Activated CD4-positive, alpha-beta T cell treated with anti-CD3 and anti-CD28 coated beads, Interleukin-2, amount 50 U/mL, for 24 hours (primary cell): ENCODE measurements at places on chromosomes 7 and 10.

- no peak for DNase-seq
These were observed 33.3 kb upstream of the OTUD1 start for GRCh38 chr10:23405540-23405939.

- DNase-seq = no peak
These were observed 36.6 kb downstream of the PALD1 start for GRCh38 chr10:70515035-70515667.

- DNase-seq = no peak
These were observed 116.1 kb upstream of the ZMIZ1 start for GRCh38 chr10:78952686-78953085.

GRCh38 chr7:14807507-14807906, 95.0 kb downstream of the DGKB start:
- no peak for DNase-seq

GRCh38 chr10:35505241-35505873, 99.8 kb upstream of the GJD4 start:
- DNase-seq = no peak

DNA sequence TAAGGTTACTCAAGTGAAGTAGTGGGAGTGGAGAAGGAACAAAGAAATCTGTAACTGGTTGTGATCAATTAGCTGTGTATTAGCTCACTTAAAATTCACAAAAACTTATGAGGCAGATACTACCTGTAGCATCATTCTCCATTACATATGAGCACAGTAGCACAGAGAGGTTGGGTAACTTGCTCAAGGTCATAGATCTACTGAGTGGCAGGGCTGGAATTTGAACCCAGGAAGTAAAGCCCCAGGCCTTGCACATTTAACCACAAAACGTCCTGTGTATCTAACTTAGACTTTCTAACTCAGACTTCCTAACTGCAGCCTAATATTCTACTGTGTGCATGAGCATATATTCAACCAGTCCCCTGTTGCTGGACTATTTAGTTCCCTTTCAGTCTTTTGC, 5.6 kb upstream of the SLF2 start:
- DNase-seq = no peak

GRCh38 chr10:103736044-103736443, 119.3 kb downstream of the SH3PXD2A start:
- DNase-seq = no peak

DNA sequence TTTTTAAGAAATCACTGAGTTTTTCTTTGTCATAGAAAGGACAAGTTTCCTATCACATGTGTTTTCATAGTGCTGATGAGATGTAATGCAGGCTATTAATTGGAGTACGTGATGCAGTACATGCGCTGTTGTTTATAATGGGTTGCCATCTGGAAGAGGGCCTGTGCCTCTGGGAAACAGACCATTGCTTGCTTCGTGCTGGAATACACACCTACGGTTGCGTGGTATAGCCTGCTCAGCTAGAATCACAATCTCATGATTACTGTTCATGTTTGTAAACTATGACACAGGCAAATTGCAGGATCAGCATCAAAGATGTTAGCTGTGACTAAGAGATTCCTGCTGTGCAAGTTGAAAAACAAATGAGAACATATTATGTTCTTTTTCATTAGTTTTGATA, 107.2 kb upstream of the STEAP1B start:
- no peak for DNase-seq

- DNase-seq = no peak
These were observed 155.5 kb downstream of the UBE2H start for GRCh38 chr7:129797214-129797789.

- DNase-seq = no peak
These were observed 230.9 kb downstream of the BICC1 start for GRCh38 chr10:58743466-58744115.

DNA sequence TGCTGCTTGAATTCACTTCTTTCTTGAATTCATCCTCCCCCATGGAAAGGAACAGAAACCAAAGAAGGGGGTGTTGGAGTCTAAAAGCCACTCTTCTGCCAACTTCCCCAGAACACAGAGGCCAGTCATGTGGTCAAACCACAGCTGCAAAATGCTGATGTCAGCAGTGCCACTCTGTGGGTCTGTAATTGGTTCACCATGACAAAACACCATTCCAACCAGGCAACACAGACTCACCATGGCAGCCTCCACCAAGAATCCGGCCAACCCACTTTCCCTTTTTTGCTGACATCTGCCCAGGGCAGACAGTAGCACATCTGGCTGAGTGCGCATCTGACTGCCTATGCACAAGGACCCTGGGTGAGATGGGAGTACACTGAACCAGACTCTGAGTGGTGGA, 16.8 kb downstream of the OSBPL3 start:
- DNase-seq = no peak

- DNase-seq = no peak
These were observed 7.1 kb downstream of the CAMK2B start for GRCh38 chr7:44318332-44318731.

DNA sequence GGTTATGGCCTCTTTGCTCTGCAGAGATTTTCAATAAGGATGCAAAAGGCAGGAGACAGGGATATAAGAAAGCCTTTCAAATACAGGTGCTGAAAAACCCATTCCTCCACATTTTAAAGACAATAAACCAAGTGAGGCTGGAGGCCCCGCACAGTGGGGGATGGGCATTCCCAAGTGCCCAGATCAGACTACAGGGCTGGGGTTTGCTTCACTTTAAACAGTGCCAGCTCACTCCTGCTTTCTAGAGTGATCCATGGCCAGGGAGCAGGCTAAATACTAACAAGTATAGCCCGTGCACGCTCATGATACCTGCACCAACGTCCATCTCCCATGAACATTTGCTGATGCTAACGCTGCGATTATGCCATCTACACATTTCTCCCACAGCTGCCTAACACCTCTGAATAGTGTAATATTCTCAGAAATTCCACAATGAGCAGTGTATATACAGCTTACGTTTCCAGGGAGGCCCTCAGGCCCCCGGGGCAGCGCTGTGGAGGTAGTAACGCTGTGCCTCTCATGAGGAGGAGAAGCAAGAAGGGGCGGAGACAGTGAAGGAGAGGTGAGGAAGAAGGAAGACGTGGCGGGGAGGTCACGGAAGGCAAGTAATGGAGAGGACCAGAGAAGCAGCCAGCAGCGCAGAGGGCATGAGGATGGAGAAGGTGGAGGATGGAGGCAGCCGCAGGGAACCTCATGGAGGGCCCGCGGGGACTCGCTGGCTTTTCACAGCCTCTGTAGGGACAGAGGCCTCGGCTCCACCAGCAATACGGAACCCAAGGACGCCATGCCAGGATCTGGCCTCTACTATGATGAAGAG, 141.7 kb downstream of the USP6NL start:
- no peak for DNase-seq

- no peak for DNase-seq
These were observed 218.6 kb upstream of the TAC1 start for GRCh38 chr7:97513326-97513725.

GRCh38 chr7:84490661-84491060, 296.1 kb upstream of the SEMA3A start:
- DNase-seq = no peak

DNA sequence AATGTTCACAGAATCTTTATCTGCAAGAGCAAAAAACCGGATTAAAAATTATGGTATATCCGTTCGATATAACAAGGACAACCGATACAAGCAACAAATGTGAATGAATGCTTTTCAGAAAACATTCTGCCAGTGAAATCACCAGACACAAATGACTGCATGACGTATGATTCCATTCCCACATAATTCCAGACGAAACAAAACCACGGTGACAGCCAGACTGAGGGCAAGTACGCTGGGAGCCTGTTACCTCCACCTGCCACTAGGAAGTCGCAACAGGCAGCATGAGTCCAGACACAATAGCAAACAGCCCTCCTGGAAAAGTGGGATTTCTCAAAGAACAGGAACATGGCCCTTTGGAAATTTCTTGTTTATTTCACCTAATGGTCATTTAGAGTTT, 41.7 kb downstream of the MAD1L1 start:
- DNase-seq = no peak

DNA sequence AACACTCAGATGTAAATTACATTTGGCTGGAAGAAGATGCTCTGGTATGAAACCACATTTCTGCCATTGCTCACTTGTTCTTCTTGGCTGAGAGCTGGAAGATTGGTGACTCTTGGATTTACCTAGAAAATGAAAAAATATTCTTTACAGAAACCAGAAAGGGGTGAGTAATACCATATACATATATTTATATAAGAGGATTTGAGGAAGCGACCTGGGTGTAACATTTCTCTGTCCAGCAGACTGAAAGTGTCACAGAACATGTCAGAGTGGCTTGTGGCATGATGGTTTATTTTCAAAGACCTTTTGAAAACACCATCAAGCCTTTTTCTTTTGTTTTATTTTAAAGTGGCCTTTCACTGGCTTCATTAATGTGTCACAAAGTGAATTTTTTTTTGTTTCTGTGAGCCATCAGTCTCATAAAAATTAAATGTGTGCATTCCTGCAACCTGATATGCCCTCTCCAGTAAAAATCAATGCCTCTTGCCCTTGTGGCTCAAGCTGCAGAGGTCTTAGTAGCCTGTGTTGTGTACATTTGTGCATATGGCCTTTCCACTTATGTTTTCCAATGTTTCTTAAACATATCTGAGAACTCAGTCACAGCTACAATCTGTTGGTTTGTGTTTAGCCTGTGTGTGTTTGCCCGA, 23.5 kb downstream of the CREB5 start:
- DNase-seq = no peak

- DNase-seq = no peak
These were observed 37.4 kb downstream of the CCDC6 start for GRCh38 chr10:59868696-59869593.

- peak; percentile 52 for DNase-seq
These were observed 45.8 kb upstream of the WIPI2 start for GRCh38 chr7:5143935-5144903.

DNA sequence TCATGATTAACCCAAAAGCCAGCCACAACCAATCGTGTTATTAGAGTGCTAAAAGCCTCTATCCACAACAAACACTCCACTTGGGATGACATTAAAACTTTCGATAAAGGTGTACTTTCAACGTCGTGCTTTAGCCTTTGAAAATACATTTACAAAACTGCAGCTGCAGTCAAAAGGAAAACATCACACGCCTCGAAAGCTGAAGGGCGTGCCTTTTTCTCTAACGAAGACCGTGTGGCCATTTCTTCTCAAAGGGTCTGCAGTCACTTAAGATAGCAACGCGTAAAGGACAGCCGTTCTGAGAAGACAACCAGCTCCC, 1.1 kb downstream of the ARHGAP12 start:
- no peak for DNase-seq

DNA sequence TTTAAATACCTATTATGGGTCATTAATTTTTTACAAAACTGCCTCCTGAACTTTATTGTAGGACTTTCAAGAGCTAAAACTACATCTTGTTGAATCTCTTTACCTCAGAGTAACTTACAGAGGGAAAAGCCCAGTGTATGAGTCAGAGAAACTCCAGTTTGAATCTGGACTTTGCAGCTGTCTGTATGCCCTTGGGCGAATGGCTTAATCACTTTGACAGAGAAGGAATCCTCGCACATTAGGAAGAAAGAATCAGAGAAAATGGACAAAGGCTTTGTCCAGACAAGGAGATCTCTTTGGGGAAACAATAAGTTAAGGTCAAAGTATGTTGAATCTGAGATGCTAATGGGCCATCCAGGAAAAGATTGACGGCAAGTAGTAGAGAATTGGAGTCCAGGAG, 484.2 kb upstream of the CELF2 start:
- DNase-seq = no peak

DNA sequence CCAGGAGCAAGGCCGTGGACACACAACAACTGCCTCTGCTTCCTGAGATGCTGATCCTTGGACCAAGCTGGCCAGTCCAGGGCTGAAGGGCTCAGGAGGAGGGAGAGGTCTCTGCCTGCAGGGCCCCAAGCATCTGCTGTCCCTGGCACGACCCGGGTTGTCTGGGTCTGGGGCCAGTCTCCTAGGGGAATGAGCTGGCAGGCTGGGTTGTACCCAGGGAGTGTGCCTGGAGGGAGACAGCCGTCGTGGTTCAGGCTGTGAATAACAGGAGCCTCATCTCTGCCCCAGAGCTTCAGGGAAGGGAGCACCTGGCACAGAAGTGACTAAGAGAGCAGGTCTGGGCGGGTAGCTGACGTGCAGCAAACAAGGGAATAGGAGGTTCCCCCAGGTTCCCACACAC, 17.9 kb upstream of the SERPINE1 start:
- DNase-seq = no peak

GRCh38 chr7:152553671-152554317, 118.0 kb upstream of the KMT2C start:
- DNase-seq = no peak

DNA sequence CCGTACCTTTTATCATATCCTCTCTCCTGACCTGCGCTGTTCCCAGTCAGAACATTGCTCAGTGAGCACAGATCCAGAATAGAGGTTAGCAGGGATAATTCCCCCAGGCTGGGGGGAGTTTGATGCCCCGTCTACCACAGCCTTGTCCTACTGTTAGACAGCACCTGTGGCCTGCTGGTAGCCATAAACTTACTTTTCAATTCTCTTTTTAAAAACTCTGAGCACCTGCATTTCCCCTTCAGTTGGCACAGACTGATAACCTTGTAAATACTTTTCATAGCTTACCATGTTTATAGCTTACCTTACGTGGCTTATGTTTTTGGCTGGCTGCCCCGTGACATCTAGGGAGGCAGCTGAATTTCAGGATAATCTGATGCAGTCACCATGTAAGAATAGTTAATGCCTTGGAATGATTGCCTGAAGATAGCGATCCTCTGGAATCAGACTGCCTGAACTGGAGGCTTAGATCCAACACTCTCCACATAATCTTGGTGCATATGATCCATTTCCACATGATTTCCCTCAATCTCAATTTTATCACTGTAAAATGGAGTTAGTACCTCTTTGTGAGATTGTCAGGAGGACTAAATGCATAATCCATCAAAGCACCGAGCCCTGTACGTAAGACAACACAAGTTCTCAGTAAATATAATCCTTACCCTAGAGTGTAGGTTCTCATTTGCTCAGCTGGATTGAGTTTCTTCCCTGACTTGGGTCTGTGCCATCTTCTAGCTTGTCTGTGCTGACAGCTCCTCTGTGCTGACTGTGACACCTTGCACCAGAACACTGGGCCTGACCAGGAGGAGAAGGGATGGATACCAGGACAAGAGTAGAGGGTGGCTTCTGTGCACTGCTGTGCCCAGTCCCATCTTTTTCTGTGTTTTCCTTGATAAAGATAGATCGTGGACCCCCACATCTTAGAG, 111.7 kb upstream of the GJD4 start:
- no peak for DNase-seq

GRCh38 chr7:100567751-100568175, 5.9 kb downstream of the SAP25 start:
- DNase-seq = no peak

DNA sequence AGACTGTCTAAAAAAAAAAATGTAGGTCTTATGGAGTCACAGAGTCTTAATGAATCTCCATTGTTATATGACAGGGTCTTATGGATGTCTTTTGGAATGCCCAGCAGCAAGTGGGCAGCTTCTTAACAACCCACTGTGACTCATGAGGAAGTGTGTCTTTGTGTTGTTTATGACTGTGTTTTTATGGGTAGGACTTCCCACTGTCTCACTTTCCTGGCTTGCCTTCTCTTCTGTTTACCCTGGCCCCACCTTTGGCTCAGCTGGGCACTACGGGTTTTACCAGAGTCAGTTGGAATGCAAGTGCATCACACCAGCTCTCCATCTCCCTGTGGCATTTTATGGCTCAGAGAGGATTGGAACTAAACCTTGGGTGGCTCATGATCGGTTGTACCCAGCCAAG, 580.5 kb downstream of the AUTS2 start:
- DNase-seq = no peak

GRCh38 chr7:45568536-45569289, 5.5 kb upstream of the ADCY1 start:
- no peak for DNase-seq
